ENCODE measurements at places on chromosomes 13 and 19.

DNA sequence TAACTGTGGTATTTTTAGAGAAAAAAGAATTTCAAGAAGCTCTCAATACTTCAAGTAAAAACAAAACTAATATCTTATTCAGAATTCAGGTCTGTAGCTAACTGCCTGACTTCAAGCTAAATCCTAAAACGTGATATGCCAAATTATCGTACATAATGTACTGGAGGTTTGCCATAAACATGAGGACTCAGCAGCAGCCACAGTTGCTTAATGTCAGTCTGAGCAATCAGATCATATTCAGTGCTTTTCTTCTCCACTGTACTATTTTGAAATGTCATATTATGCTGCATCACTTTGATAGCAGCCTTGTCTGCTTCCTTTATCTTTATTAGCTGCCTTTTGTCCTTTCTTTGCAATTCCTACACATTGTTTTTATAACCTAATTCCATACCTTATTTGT lies 265.1 kb upstream of the EDNRB start:
- no peak for DNase-seq

- DNase-seq: no peak
Measured at GRCh38 chr13:46544811-46545210, 8.2 kb upstream of the LRCH1 start.

DNA sequence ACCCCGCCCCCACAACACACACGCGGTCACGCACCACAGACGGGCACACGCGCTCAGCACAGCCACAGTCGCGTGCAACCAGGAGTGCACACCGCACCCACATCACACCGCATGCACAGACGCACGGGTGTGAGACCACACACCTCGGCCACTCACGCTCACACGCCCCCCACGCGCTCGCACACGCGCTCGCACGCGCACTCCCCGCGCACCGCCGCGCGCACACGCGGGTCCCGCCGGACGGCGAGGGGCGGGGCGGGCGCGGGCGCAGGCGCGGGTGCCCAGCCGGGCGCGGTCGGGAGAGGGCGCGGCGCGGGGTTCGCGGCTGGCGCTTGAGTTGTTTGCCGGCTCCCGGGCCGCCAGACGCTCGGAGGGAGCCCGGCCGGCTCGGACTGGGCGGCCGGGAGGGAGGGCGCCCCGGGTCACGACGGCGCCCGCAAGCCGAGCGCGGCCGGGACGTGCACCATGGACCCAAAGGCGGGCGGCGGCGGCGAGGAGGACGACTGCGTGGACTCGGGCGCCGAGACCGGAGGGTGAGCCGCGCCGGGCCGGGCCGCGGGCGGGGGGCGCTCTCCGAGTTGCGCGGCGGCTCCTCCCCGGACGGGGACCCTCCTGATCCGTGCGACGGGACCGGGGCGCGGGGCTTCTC lies at the start of gene FAM124A:
TSS of gene FAM124A (plus strand) at position 362 of the 649 bp plus-strand sequence. CDS start at position 466, 104 bp downstream.
- peak; percentile 58 for DNase-seq

GRCh38 chr19:38616265-38616664 lies 1.5 kb downstream of the MAP4K1 start:
- no peak for DNase-seq

GRCh38 chr13:73857106-73857505 lies 277.1 kb downstream of the KLF12 start:
- no peak for DNase-seq

- no peak for DNase-seq
Measured at GRCh38 chr13:100089465-100090032, 656 bp downstream of the PCCA start.

GRCh38 chr19:1865172-1866010 lies 2.0 kb upstream of the KLF16 start:
- no peak for DNase-seq

- no peak for DNase-seq
Measured at GRCh38 chr13:95304453-95304852, 3.2 kb upstream of the ABCC4 start.

GRCh38 chr19:16890461-16891184 lies 1.8 kb downstream of the F2RL3 start:
- no peak for DNase-seq

DNA sequence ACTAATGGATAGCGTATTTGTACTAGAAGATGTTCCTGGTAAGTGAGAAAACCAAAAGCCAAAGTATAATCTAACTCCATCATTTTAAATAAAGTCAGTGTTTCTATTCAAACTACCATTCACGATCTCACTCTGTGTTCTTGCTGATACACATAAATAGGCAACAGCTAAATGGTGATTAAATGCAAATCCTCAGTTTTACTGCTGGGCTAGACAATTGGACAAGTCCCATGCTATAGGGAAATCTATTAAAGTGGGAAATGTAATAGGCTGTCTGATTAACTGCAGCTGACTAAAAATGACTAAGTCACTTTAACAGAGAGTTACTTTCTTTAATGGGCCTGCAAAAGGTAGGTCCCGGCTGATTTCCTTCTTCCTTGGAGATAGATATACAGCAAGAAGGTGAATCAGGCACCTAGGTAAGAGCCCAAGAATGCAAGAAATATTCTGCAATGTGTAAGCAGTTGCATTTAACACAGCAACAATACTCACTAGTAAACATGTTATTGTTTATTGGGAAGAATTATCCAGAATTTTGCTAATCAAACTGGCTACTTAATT lies 298.4 kb downstream of the SLITRK6 start:
- DNase-seq: no peak

DNA sequence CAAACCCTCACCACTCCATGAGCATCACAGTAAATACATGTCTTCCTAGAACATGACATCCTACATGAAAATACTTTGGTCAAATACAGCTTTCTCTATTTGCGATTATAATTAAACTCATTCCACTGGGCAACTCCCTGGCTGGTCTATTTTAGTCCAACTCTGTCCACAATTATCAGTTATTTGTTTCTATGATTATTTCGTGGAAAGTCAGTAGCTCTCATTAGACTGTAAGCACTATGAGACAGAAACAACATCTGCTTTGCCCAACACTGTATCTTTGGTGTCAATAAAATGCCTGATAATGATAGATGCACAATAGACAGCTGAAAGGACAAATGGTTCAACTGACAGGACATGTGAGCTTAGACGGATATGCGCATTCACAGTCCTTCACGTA lies 292.0 kb downstream of the KLF12 start:
- no peak for DNase-seq

DNA sequence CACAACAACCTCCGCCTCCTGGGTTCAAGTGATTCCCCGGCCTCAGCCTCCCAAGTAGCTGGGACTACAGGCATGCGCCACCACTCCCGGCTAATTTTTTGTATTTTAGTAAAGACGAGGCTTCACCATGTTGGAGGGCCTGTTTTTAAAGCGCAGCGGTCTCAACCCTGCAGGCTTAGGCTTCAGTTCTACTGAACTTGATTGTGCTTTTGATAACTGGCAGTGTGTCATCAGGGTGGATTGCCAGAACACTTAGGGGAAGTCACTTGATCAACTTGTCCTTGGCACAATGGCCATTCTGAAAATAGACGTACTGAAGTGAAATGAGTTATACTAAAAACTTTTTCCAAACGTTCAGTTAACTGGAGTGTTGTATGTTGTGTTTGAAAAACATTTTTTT lies 472.2 kb downstream of the KLF5 start:
- no peak for DNase-seq

- no peak for DNase-seq
Measured at GRCh38 chr13:63110466-63110865, 1694.8 kb upstream of the PCDH20 start.

DNA sequence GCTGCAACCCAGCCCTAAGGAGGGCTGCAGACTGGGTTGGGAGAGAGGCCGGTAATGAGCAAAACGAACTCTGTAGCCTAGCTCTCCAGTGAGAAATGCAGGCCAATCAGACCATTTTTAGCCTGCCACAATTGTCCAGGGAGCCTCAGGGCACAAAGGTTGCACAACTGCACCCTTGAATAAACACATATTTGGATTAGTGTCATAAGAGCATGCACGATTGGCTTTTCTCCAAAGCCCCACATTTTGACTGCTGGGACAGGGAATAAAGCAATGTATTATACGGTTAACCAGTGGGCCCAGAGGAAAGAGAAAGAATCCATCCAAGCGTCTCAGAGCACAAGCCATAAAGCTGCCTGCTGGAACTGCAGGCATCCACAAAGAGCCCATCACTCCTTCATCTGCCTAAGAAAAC lies 729.4 kb upstream of the SGCG start:
- DNase-seq: peak; percentile 28

DNA sequence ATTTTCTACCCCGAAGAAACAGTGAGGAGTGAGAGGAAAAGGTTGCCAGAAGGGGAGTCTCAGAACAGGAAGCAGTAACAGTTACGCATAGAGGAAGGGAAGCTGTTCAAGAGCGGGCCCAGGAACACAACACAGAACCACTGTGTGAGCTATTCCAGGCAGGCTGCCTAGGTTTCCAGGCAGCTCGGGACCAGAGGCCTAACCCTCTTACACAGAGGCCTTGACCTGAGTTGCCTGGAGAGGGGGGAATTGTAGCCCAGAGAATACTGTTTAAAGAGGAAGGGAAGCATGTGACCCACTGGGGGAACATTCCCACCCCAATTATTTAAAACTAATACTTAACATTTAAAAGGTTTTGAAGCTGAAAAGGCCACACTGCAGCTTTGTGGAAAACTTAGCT lies 93.3 kb upstream of the ZNF98 start:
- DNase-seq: no peak

GRCh38 chr13:21322327-21322965 lies 136.7 kb downstream of the ZDHHC20 start:
- DNase-seq: no peak

GRCh38 chr13:97974773-97975172 lies 21.3 kb downstream of the IPO5 start:
- DNase-seq: no peak

GRCh38 chr19:4208385-4209094 lies 20.8 kb upstream of the EBI3 start:
- peak; percentile 70 for DNase-seq

DNA sequence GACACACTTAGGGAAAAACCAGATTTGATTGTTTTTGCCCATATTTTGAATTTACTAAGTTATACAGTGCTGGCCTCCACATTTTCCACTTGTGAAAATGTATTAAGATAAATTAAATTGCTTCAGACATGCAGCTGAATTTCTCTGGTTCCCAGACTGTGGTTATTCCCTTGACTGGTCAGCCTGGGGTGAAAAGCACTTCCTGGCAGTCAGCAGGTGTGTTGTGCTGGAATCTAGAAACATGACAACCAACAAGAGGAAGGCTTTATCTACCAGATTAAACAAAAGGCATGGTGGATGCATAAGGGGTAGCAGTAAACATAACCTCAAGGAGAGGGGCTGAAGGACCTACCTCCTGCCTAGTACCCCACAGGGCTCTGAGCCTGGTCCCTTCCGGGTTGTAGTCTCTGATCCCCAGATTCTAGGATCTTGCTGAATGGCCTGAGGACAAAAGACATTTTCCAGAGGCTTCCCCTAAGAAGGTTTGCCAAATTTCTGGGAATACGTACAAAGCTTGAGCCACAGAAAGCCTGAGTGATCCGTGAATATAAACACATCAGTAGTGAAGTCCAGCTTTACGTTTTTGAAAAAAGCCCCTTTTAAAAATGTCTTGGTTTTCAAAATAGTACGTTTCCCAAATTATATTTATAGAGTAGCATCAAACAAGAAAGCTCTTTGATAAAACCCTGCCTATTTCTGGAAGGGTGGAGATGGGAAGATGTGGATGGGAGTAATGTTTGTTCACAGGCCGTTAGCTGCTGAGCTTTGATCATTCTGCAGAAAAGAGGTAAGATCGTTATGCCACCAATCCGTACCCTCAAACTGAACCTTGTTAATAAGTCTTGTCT lies 133.4 kb downstream of the LACC1 start:
- DNase-seq: no peak

GRCh38 chr13:87355451-87355850 lies 315.7 kb upstream of the SLITRK5 start:
- no peak for DNase-seq

DNA sequence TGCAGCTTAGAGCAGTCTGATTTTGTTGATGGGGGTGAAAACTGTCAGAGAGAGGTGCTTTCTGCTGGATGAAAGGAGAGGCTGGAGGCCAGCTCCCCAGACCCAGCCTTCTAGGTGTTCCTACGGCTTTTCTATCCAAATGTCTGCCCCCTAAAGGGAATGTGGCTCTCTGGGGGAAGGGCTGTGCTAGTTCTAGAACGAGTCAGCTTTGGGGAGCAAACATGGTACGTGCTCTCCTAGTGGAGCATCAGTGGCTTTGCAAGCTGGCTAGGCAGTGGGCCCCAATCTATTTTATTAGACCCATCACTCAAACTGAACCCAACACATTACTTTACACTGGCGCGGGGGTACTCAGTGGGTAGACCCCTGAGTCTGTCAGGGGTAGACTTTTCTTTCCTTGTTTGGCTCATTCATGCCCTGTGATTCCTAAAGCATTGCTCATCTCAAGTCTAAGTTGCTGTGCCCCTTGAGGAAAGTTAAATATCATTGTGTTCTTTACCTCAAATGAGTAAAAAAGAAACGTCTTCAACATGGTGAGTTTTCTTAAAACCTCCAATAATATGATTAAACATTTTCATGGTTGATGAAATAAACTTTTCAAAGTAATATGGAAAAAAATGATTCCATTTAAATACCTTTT lies 254.9 kb downstream of the DLEU7 start:
- DNase-seq: no peak

DNA sequence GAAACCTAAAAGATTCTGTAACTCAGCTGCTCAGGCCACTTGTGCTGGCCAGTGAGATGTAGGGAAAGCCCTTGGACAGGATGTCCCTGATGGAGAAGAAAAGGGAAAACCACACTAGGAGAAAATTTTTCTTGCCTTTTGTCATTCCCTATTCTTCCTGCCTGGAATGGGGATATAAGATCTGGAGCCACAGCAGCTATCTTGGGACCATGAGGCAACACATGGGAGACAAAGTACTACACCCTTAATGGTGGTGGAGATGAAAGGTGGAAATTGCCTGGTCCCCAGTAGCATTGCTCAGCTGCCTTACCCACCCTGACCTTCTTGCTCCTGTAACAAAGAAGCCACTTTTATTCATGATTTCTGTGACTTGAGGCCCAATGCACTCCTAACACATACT lies 9.4 kb downstream of the RSPH6A start:
- no peak for DNase-seq

DNA sequence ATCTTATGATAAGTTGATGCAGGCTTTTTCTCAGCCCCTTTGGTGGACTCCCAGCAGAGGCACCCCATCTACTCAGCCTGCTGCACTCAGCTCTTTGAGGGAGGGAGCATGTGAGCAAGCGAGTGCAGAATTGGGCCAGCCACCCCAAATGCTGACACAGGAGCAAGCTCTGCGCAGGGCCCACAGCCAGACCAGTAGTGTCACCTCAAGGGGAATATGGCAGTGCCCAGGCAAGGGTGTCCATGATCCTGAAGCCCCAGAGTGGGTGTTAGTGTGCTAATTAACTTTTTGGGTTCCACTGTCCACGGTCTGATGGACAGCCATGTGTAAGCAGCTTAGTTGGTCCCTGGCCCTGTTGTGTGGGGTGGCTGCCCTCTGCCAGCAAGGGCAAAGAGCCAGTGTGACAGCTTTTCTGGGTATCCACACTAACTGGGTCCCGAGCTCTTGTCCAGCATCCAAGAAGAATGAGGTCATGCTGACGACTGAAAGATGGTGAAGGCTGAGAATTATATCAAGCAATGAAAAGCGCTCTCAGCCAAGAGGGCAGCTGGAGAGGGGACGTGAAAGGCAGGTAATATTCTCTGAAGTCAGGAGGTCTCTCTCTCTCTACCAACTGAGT lies 898.3 kb upstream of the PCDH9 start:
- DNase-seq: no peak

All from HuH-7 (cell line).